ENCODE measurements at places on chromosomes 7 and 10. TPM values are rescaled to one million over a fixed set of nuclear protein-coding genes. Genes with fewer than 3 reads are reported as not detected.

The DRGX gene
- not detected for total RNA-seq

The CALD1 gene
- total RNA-seq: 265 TPM

The INHBA gene
- 21.9 TPM for total RNA-seq

The PON3 gene
- total RNA-seq: 0.96 TPM

The GPR37 gene
- 1.4 TPM for total RNA-seq

The OPN1SW gene
- not detected for total RNA-seq

The CXCL12 gene
- not detected for total RNA-seq

The LLCFC1 gene
- not detected for total RNA-seq

The GIMAP2 gene
- total RNA-seq: 0.24 TPM

The EPHB4 gene
- 175 TPM for total RNA-seq

The ZNF394 gene
- 30.1 TPM for total RNA-seq

The FOXP2 gene
- 5.8 TPM for total RNA-seq

The FAM13C gene
- total RNA-seq: 0.24 TPM
